ENCODE measurements at places on chromosomes 3 and 15. TPM values are rescaled to one million over a fixed set of nuclear protein-coding genes. Genes with fewer than 3 reads are reported as not detected.

GOLGA8N gene
- total RNA-seq: 0.24 TPM

NR2E3 gene
- total RNA-seq: not detected

ALDH1A2 gene
- 398 TPM for total RNA-seq

GOLGA6L10 gene
- total RNA-seq: 2.2 TPM

CNTN4 gene
- total RNA-seq: not detected
